Right lung (tissue), 10 donors: ENCODE measurements at places on chromosomes 5 and 9. TPM values are rescaled to one million over a fixed set of nuclear protein-coding genes. Genes with fewer than 3 reads are reported as not detected.

Gene PTGES
- 6.6 TPM for polyA plus RNA-seq

Gene CSF2
- not detected for polyA plus RNA-seq

Gene PCDHB12
- 5.1 TPM for polyA plus RNA-seq

Gene PSD2
- 1.4 TPM for polyA plus RNA-seq

Gene ENTPD8
- 0.32 TPM for polyA plus RNA-seq

Gene SLC6A19
- not detected for polyA plus RNA-seq

GRCh38 chr5:31707329-31707728, 68.4 kb downstream of the PDZD2 start:
- DNase-seq: no peak

DNA sequence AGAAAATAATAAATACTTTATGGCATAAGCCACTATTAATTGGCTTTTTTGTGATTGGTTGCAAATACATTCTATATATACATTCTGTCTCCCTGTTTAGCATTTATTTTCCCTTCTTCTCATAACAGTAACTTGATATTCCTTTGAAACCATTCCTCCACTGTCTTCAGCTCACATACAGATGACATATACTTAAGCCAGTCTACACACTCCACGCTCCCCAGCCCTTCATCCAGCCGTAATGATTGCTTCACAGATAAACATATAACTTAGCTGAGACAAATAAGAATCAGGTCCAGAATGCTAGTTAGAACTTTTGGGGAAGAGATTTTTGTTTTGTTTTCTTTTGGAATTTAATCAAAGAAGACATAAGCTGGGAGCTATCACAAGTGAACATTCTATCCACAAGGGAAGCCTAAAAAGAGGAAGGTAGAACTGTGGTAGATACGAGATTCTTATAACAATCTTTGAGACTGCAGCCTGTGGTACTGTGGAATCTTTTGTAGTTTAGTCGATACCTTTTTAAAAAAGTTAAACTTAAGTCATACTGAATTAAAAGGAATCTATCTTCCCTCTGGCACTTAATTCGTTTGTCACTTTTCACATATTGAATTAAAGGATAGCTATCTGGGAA, 365.1 kb upstream of the PRR16 start:
- no peak for DNase-seq

- no peak for DNase-seq
Measured at GRCh38 chr5:139404484-139404840, 573 bp upstream of the SPATA24 start.

DNA sequence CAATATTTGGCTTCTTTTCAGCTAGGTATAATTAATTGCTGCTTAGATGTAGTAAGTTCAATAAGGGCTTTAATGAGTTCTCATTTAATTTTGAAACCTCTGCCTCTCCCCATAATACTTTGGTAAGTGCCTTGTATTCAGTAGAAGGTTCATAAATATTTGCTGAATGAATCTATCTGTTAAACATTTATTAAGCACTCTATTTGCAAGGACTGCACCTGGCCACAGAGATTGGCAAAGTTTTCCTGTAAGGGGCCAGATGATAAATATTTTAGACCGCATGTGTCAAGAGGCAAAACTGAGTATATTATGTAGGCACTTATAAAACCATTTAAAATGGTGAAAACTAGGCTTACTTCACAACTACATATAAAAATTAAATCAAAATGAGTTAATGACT, 19.0 kb upstream of the GNA14 start:
- no peak for DNase-seq

GRCh38 chr9:33265211-33265865, 489 bp downstream of the CHMP5 start:
- DNase-seq: no peak

DNA sequence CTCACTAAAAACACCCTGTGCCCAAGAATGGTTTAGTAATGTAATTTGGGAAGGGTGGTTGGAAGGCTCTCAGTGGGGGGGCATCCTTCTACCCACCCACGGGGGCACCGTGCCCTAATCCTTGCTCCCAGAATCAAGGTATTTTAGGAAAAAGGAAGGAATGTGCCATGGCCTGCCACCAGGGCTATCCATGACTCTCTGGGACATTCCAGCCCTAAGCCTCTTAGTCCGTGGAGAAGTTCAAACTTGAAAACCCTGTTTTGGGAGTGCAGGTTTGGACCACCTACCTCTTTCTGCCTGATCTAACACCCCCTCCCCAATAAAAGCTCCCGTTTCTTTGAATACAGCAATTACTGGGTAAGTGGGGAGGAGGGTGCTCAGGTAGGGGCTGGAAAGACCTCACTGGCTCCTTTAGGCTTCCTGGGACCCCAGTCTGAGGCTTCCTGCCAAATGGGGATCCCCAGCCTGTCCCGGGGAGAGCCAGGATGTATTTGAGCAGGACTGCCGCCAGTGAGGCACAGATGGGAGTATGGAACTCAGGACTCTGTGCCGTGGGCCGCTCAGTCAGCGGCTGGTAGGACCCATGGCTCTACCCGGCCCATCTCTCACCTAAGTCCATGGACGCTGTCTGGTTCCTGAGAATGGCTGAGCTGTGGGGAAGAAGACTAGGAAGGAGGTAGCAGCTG, 3.6 kb upstream of the PITX1 start:
- no peak for DNase-seq

DNA sequence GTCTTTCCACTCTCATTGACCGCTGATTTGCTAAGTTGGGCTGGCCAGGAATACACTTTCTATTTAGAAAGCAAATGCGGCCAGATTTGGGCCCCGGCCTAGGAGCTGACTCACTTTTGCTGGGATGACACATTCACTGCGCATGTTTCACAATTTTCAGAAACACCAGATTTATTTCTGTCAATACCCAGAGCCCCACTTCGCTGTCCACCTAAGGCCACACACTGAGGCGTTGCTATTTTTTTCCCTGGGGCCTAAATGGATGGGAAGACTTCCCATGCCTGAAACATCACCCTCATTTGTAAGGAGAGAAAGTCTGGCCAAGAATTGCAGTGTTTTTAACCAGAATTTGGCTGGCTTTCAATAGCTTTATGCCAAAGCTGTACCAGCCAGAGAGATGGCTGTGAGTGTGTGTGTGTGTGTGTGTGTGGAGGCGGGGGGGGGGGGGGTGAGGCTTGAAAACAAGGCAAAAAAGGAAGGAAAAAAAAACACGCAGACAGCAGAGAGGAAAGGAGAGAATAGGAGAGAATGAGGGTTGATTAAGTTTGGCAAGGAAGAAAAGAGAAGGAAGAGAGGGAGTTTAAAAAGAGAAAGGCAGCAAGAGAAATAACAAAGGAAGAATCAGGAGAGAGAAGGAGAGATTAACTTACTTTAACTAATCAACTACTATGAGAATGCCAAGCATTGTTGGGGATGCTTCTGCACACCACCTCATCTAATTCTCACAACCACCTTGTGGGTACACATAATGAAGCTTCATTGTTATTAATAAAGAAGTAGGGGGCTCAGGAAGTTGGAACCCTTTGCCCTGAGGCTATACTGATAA, 261.4 kb upstream of the KLF4 start:
- peak; percentile 73 for DNase-seq

GRCh38 chr5:127840809-127841208, 137.6 kb downstream of the CCDC192 start:
- DNase-seq: no peak

GRCh38 chr5:120446068-120446492, 18.0 kb upstream of the PRR16 start:
- DNase-seq: peak; percentile 69

GRCh38 chr5:40882291-40882690, 27.0 kb upstream of the C7 start:
- no peak for DNase-seq

DNA sequence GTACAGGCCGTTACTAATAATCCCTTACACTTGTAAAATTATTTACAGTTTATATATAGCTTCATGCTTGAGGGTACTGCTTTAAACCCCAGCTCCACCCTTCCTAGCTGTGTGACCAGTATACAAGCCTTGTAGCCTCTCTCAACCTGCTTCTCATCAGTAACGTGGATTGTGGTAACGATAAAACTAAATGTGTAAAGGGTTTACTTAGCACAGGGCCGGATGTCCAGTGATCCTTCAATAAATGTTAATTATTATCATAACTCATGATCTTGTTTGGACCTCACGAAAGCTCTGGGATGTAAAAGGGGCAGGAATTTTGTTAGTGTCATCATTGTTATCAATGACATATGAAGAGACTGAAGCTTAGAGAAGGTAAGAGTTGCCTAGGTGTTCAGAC, 7.5 kb upstream of the ARSI start:
- DNase-seq: no peak

GRCh38 chr5:93358176-93358575, 222.8 kb downstream of the NR2F1-AS1 start:
- no peak for DNase-seq

DNA sequence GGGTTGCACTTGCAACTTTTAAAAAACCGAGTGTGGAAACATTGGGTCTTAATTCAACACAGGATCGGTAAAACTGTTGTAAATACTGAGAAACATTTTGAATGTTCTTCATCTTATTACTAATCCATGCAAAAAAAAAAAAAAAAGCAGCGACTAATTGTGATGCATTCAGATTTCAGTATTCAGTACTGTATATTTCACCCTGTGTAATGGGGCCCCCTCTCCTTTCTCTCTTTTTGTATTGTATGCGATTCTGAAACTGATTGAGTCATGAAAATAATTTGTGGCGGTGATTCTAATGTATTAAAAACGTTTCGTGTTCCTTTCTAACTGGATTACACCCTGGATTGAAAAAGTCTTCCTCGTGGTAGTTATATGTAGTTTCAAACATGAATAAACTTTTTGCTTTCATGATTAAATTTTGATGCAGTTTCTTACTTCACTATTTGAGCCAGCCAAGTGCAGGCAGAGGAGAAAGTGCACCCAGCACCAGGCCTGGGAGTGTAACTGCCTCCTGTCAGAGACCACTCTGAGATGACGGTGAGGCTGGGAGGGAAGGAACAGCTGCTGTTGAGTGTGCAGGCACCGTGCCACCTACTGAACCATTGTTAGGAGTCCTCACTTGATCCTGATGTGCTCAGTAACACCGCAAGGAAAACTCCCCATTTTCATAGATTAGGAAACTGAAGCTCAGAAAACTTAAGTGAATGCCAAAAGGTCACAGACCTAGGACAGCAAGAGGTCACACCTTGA, 220.0 kb downstream of the PBX3 start:
- no peak for DNase-seq

- no peak for DNase-seq
Measured at GRCh38 chr9:86600291-86600690, 246.1 kb upstream of the TUT7 start.
